Activated naive CD8-positive, alpha-beta T cell treated with anti-CD3 and anti-CD28 coated beads for 36 hours (primary cell): ENCODE measurements at places on chromosomes 7 and 10.

DNA sequence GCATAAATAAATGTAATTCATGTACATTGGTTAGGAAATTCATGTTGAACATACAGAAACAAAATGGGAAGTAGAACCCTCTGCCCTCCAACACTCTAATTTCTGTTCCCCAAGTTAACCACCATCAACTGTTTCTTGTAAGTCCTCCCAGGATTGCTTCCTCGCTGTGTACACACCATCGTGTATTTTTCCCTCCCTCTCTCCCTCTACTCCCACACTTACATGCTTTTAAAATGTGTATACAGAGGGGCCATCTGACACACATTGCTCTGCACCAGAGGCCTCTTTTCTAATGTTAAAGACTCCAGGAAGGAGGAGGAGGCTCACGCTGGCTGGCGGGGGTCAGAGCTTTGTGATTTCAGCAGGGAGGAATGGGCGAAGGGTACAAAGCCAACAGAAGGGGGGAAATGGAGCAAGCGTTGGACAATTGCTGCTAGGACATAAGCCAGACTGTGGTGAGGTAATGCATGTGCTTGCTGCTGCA is 1.9 kb upstream of the EPHA1 start:
- DNase-seq, result no peak

DNA sequence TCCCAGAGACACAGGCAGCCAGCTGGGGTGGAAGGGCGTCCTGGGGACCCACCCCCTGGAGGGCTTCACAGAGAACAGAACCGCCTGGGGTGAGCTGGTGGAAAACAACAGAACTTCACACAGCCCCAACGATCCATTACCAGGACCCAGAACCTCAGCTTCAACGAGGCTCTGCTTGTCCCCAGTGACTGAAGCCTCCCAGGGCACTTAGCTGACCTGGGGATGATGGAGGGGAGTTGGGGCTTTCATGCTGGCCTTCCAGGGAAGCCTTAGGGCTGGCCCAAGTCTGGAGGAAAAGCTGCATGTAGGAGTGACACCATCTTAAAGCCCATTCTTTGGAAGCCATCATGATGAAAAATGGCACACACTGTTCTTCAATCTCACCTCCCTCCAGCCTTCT is 300.2 kb downstream of the WDR37 start:
- DNase-seq, result no peak

DNA sequence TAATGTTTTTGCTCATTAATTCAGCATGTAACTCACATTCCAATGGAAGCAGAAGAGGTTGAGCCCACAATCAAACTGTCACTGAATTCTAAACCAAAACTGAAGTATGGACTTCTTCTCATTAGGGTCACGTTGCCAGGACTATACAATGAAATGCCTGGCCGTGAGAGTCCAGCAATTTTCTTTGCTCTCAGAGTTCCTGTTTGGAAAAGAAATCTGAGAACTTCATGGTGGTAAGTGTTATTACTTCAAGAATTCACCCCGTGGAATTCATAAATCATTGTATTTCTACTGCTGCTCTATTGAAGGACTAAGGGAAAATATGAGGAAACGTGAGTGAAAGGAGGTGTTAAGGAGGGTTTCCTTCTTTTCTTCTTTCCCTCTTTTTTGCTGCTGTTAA is 441.8 kb upstream of the AKR1E2 start:
- DNase-seq, result no peak

DNA sequence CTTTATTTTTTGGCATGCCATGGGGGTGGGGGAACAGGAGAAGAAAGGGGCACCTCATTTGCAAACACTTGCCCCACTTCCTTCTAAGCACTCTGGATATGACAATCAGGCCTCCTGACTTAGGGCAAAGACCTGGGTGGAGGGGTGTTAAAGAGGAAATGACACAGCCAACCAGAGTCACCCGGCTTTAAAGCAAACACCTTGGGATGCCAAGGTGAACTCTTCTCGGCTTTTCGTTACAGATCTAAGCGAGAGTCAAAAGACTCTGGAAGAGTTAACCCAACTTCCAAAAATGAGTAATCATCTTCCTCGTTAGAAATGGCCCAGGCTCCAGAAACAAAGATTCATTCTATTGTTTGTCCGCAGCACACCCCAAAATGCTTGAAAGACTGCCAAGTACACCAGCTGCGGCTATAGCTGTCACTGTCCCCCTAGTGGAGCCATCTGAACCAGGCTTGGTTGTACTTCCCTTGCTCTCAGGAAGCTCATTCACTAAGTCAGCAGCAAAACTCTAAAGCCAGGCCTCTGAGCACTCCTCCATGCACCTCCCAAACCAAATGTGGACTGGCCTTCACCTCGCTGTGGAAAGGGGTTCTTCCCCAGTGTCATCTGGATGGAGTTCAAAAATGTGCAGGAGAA is 24.8 kb downstream of the FAM53B start:
- peak; percentile 61 for DNase-seq

- DNase-seq, result no peak
Observed at GRCh38 chr7:15214976-15215375, 312.4 kb upstream of the DGKB start.

GRCh38 chr7:97859606-97860204 is 12.5 kb downstream of the ASNS start:
- DNase-seq, result no peak

DNA sequence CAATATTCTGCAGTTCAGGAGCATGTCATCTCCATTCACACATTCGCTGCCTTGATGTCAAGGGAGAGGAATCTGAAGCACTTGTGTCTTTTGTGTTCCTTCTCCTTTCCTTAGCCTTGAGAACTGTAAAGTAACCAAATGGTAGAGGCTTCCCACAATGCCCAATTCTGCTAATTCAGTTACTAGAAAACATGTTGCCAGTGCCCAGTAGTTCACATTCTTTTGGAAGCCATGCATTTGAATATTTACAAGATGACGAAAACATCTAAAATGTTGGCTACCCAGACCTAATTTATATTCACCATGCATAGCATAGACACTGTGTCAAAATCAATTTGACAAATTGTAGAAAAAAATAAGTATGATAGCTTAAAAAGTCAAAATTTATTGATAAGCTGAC is 852.7 kb upstream of the PHF14 start:
- no peak for DNase-seq

- DNase-seq, result no peak
Observed at GRCh38 chr10:65701168-65701776, 1224.6 kb upstream of the LRRTM3 start.

DNA sequence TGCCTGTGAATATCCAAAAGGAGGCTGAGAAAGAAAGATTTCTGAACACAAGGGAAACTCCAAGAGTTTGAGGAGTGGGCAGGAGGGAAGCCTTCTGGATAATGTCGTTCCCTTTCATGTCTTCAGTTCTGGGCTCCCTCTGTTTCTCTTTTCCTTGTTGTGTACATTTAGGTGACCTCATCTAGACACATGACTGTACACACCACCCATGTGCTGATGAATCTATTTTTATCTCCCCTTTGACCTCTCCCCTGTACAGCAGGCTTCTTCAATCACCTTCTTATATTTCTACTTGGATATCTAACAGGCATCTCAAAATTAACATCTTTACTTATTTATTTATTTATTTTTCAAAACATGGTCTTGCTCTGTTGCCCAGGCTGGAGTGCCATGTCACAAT is 363.1 kb downstream of the GATA3 start:
- DNase-seq, result no peak

DNA sequence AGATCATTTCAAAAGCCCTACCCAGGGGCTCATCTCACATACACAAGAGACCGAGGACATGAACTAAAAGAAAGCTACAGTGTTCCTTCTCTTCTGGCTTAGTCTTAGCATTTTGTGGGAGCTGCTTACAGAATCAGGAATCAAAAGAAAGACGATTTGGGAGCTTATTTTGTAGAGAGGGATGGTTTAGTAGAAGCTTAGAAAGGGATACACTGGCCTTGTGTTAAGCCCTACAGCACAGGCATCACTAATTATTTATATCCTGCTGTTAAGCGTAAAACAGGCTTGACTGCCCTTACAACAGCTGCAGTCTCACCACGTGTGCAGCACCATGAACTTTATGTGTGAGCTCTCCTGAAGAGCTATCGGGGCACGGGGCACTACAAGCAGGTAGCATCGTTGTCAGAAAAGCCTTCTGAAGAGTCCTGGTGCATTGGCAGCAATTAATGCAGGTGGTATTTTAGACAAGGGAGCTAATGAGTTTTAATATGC is 798.3 kb downstream of the NXPH1 start:
- DNase-seq, result no peak

- DNase-seq, result no peak
Observed at GRCh38 chr7:67635271-67635670, 638.6 kb downstream of the TYW1 start.

DNA sequence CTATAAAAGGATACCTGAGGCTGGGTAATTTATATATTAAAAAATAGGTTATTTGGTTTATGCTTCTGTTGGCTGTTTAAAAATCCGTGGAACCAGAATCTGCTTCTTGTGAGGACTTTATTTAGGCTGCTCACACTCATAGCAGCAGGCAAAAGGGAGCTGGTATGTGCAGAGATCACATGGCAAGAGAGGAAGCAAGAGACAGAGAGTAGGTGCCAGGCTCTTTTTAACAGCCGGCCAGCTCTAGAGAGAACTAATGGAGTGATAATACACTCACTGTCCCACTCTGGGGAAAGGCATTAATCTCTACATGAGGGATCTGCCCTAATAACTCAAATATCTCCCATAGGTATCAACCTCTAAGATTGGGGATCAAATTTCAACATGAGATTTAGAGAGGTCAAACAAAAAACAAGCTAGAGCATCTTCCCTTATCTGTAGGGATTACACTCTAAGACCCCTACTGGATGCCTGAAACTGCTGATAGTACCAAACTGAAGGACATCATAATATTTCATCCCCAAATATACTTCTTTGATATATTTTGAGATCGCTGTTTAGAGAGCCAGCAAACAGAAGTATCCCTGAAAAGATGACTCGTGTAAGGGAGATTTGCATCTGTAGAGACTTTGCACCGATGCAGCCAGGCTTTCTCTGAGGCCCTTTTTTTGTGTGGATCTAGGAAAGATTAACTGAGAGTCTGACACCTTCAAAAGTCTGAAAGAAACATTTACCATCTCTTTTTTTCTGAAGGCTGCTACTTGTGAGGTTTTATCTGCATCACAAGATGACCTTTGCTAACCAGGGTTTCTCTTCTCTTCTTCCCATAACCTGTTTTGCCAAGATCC is 717.0 kb upstream of the MBL2 start:
- DNase-seq, result no peak

DNA sequence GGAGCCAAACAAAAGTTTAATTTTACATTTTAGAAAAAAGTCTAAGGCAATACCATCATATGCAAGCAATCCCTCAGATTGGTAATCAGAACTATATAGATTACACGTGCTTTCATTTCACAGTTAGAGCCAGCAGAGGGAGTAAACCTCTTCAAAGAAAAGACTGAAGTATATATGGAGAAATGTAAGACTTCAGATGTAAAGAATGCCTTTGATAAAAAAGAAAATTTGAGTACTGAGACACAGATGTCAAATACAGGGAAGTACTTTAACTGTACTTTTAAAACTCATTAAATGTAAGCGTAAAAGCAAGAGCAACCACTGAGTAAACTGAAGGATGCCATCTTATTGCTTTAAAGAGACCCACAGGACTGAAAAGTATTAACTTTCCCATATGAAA is 101.4 kb upstream of the FAM133B start:
- no peak for DNase-seq

GRCh38 chr10:120646738-120647456 is 189.9 kb downstream of the PLPP4 start:
- no peak for DNase-seq

- DNase-seq, result no peak
Observed at GRCh38 chr10:119919826-119920225, 27.3 kb downstream of the SEC23IP start.

DNA sequence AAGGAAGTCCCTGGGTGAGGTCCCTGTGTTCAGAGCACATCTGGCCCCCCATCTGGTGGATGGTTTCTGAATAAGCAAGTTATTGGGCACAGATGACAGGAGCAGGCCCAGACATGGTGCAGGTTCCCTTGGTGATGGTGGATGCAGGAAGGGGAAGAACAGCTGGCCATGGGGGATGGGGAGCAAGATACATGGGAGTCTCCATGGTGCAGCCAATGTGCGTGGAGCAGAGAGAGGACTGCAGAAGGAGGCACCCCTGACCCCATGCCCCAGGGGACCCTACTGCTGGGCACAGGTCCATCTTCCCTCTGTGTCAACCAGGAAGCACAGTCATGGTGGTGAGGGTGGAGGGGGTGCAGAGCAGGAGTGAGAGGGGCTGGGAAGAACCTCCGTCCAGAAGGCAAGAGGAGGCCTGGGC is 43.8 kb upstream of the RABGEF1 start:
- DNase-seq, result no peak

GRCh38 chr10:110444004-110444337 is 53.7 kb upstream of the DUSP5 start:
- DNase-seq, result no peak

DNA sequence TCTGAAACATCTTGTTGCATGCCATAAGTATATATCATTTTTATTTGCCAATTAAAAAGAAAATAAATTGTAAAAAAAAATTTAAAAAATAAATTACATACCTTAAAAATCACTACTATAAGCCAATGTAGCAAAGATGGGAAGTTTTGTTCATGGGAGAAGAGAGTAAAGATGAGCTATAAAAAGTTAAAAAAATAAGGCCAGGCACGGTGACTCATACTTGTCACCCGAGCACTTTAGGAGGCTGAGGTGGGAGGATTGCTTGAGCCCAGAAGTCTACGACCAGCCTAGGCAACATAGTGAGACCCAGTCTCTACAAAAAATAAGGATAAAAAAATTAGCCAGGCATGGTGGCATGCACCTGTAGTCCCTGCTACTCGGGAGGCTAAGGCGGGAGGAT is 8.4 kb upstream of the STK32C start:
- no peak for DNase-seq

DNA sequence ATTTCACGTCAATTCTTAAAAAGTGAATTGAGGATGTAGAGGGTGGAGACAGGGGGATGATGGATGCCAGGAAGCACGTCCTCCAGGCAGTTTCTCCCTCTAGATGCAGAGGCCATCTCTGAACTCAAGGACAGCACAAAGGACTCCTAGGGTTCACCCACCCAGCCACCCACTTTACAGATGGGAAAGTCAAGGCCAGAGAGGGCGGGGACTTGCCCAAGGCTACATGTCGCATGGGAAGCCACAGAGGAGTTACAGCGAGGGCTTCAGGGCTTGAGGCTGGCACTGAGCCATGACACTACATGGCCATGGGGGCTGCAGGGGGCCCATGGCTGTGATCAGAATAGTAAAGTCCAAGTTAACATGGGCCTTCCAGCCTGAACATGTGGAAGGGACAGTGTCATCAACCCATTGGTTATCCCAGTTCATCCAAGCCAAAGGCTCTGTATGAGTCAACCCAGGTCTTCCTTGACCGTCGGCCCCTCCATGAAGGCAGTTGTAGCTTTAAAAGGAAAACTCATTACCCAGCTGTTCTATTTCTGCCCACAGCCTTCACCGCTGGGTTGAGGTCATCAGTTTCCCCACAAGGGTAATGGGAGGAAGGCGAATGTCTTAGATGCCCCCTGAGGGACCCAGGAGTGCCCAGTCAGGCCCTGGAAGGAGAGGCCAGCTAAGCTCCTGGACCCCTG is 24.3 kb upstream of the KPNA7 start:
- no peak for DNase-seq

DNA sequence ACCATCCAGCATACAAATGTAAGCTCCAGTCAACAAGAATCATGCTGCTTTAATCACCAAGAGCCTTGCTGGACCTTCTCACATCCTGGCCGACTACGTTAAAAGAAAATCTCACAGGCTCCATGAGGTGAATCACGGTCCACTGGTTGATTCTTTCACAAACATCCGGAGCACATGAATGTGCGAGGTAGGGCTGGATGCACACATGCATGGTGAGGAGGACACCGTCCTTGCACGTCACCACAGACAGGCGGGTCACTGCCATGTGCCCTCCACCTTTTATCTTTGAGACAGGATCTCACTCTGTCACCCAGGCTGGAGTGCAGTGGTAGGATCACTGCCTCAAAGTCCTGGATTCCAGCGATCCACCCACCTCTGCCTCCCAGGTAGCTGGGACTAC is 265.1 kb downstream of the PARD3 start:
- no peak for DNase-seq
